ENCODE measurements at places on chromosomes 3 and 15. TPM values are rescaled to one million over a fixed set of nuclear protein-coding genes. Genes with fewer than 3 reads are reported as not detected.

DNA sequence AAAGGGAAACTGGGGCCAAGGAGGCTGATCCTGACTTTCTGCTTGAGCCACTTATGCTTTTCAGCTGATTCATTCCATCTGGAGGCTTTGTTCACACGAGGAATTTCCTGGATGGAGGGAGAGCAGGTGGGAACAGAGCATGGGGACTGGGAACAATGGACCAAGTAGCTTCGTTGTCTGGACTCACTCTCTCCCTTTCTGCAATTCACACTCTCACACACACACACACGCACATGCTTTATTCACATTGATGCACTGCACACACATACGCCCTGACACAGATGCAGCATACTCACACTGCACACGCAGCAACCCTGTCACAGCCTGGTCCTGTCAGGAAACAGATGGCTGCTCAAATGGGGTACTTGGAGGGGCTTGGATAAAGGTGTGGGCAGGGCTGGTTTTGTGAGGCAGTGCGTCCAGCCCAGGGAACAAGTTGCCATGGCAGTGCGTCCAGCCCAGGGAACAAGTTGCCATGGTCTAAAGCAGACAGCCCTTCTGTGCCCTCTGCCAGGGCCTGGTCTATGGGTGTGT lies 19.8 kb upstream of the CHCHD6 start:
- no peak for DNase-seq

FMN1 gene
- total RNA-seq, result 3.3 TPM

- no peak for DNase-seq
These were observed 190.8 kb downstream of the MBNL1 start for GRCh38 chr3:152459572-152459971.

- DNase-seq, result no peak
These were observed 19.1 kb upstream of the RIOX2 start for GRCh38 chr3:97991293-97991682.

DNA sequence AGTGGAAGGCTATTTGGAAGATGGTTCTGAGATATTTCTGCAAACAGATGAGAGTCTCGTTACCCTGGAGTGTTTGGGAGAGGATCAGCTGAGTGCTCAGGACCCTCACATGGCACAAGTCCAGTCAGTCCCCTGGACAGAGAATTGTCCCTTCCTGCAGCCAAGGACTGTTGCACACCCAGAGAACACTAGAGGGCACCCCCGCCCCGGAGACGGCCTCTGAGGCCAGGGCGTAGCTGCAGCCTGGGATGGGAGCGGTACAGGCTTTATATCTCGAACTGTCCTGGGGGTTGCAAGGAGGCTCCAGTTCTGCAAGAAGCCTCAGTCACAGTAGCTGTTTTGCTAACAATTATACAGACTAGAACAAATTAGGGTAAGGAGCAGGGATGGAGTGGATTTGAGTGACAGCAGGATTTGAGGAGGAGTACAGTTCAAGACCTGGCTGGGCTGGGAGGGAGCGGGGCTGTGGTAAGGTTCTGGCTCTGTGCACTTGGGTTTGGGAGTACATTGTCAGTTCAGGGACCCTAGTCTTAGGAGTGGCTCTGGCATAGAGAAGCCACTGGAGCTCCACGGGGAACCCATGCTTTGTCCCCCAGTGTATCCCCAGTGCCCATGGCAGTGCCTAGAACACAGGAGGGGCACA lies 67.6 kb upstream of the HACD2 start:
- peak; percentile 87 for DNase-seq

- DNase-seq, result peak; percentile 61
These were observed 65.1 kb downstream of the HMCES start for GRCh38 chr3:129343643-129344360.

MON1A gene
- 7.7 TPM for total RNA-seq

GOLGA8J gene
- 0.16 TPM for total RNA-seq

DNA sequence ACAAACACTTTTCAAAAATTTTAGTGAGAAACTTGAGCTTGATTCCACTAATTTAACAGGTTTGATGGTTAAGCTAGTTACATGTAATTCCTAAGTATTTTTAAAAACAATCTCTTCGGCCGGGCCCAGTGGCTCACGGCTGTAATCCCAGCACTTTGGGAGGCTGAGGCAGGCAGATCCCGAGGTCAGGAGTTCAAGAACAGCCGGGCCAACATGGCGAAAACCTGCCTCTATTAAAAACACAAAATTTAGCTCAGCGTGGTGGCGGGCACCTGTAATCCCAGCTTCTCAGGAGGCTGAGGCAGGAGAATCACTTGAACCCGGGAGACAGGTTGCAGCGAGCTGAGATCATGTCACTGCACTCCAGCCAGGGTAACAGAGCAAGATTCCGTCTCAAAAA lies 25.3 kb downstream of the TRA2B start:
- DNase-seq, result no peak

- no peak for DNase-seq
These were observed 33.1 kb upstream of the MED12L start for GRCh38 chr3:151052346-151052745.
